Suprapubic skin (tissue), 4 donors: ENCODE measurements at places on chromosomes 1 and 21.

DNA sequence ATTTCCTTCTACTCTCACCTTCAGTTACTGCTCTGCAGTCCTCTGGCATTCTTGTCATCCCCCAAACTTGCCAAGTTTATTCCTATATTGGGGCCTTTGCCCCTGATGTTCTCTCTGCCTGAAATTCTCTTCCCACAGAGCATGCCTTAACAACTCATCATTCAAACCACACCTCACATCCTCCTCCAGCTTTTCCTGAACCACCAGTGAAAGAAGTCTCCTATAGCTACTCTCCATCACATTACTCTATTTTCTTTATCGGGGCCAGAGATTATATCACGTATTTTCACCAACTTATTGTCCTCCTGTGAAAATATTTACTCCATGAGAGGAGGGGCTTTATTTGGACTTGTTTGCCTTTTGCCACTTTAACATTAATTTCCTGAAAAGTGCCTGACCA, 32.1 kb downstream of the EXTL2 start:
- peaks cover 3% of the 10 kb centered on the region for H3K4me1 ChIP-seq
- H3K27me3 ChIP-seq = no peaks in the 10 kb centered on the region
- no peaks in the 10 kb centered on the region for H3K36me3 ChIP-seq

DNA sequence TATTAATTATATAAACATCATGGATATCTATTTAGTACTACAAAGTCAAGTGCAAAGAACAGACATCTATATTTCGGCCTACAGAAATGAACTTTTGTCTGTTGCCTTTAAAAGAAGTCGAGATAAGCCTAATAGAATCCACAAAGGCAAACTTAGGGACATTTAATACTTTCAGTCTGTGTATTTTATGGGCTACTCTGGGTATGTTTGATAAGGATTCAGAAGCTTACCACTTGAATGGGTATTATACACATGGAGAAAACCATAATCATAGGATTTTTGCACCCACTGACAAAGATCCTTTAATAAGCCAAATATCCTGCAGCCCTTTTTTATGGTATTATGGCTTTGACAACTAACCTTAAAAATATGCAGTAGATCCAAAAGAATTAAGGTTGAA, 224.8 kb downstream of the LMO4 start:
- H3K27ac ChIP-seq = no peak overlapping the region
- no peak overlapping the region for H3K4me3 ChIP-seq
- no peaks in the 10 kb centered on the region for H3K4me1 ChIP-seq
- no peaks in the 10 kb centered on the region for H3K27me3 ChIP-seq
- no peak for DNase-seq

DNA sequence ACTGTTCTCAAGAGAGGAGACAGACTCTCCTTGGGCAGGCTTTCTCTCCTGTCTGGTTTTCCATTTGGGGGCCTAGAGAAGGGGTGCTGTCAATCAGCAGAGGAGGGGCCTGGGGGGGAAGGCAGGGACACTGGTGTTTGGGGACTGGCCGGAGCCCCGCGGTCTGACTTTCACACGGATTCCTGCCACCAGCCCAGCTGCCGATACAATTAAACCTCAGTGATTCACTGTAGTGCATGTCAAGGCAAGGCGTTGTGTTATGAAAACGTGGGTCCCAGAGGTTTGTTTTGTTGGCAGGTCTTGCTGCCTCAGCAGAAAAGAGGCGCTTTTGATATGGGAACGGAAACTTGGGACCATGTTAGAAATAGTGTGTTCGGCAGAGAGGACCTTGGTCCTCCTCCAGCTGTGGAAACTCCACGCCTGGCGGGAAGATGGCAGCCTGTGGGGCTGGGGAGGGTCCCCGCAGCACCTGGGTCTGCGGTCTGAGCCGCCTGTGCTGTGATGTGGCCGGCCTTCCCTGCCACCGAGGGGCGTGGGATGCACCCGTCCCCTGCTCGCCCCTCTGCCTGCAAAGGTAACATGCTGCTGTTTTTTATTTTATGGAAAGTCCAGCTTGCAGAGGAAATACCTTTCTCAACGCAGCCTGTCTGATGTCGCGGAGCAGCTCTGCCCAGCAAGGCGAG, 47.6 kb downstream of the SPSB1 start:
- H3K4me3 ChIP-seq = no peak overlapping the region
- no peaks in the 10 kb centered on the region for H3K27me3 ChIP-seq
- H3K27ac ChIP-seq = peak overlapping the region; percentile 75
- H3K4me1 ChIP-seq = peaks cover 71% of the 10 kb centered on the region
- DNase-seq = no peak
- H3K36me3 ChIP-seq = no peaks in the 10 kb centered on the region

DNA sequence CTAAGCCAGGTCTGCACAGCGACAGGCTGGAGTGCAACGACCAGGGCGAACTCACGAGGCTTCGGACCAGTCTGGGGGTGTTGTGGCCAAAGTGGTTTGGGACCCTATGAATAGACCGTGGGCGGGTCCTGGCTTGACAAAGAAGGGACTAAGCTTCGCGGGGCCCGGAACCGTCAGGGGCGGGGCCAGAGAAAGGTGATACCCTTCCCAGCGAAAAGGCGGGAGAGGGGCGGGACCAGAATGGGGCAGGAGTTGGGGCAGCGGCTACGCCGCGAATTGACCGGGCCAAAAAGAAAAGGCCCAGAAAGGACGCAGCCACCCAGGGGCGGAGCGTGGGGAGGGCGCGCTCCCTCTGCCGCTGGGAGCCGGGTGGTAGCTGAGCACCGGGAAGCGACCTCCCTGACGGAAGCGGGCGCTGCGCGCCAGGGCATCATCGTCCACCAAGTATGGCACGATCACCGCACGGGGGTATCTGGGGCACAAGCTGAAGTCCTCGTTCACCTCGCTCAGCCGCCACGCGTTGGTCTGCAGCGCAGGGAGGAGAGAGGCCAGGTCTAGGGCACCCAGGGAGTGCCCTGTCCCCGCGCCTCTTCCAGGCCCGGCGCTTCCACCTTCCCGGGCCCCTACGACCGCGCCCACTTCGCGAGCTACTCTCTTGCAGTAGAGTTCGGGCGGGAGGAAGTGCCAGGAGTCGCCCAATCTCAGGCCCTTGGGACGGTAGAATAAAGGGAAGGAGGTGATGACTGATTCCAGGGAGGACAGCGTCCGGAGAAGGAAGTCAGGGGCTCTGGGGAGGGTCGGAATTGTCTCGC, 6.7 kb upstream of the FAM167B start:
- DNase-seq = peak; percentile 84
- H3K4me3 ChIP-seq = peak overlapping the region; percentile 54
- peaks cover 32% of the 10 kb centered on the region for H3K4me1 ChIP-seq
- peak overlapping the region; percentile 59 for H3K27ac ChIP-seq
- H3K36me3 ChIP-seq = peaks cover under 1% of the 10 kb centered on the region

DNA sequence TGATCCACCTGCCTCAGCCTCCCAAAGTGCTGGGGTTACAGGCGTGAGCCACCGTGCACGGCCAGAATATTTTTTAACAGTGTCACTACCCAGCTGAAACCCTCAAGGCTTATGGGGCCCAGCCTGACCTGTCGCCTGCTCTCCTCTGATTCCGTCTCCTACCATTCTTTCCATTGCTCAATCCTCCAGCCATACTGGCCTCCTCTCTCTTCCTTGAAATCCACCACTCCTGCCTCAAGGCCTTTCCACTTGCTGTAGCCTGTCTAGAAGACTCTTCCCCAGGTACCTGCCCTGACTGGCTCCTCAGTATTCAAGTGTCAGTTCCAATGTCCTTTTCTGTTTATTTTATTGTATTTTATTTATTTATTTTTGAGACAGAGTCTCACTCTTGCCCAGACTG, 53.9 kb downstream of the YARS1 start:
- DNase-seq = no peak
- H3K27me3 ChIP-seq = no peaks in the 10 kb centered on the region
- H3K36me3 ChIP-seq = peaks cover 5% of the 10 kb centered on the region
- H3K4me3 ChIP-seq = no peak overlapping the region
- H3K27ac ChIP-seq = peak overlapping the region; percentile 96

- no peaks in the 10 kb centered on the region for H3K27me3 ChIP-seq
- DNase-seq = no peak
Measured at GRCh38 chr1:67748630-67749029, 63.6 kb downstream of the GADD45A start.

DNA sequence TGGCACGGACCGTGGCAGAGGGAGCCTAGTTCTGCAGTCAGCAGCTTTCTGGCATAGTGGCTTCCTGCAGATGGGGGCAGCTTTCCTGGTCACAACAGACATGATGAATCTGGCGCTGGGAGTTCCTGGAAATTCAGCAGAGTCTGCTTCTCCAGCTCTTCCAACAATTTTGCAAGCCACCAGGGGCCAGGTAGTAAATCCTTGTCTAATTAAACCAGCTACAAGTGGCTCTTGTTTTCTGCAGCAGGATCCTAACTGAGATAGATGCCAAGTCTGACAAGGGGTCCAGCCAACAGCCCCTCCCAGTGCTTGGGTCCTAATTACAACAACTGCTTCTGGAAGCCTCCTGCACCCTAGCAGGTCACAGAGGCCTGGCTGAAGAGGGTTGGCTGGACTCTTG, 35.8 kb downstream of the TRIM62 start:
- H3K36me3 ChIP-seq = peaks cover 24% of the 10 kb centered on the region
- H3K27ac ChIP-seq = no peak overlapping the region
- H3K4me1 ChIP-seq = peaks cover 16% of the 10 kb centered on the region
- H3K4me3 ChIP-seq = no peak overlapping the region
- H3K27me3 ChIP-seq = no peaks in the 10 kb centered on the region

- H3K27me3 ChIP-seq = no peaks in the 10 kb centered on the region
- no peaks in the 10 kb centered on the region for H3K36me3 ChIP-seq
- H3K4me3 ChIP-seq = no peak overlapping the region
- H3K4me1 ChIP-seq = no peaks in the 10 kb centered on the region
Measured at GRCh38 chr1:117308311-117308916, 58.8 kb upstream of the MAN1A2 start.

DNA sequence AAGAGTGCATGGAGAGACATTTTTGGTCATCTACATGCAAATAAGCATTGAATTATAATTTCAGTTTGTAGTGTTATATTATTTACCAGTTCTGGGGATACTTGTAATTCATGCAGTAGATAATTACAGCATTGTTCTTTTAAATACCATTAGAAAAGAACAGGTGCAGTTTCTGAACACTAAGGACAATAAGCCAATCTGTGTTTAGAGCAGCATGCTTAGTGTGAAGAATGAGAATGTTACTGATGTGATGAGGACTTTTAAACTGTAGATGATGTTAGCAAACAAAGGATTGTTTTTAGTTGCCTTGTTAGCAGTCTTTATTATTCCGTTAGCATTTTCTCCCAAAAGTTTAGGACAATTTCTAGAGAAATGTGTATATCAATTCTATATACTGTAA, 348.3 kb downstream of the BRINP3 start:
- H3K4me3 ChIP-seq = no peak overlapping the region
- H3K36me3 ChIP-seq = no peaks in the 10 kb centered on the region
- DNase-seq = no peak
- no peaks in the 10 kb centered on the region for H3K27me3 ChIP-seq

DNA sequence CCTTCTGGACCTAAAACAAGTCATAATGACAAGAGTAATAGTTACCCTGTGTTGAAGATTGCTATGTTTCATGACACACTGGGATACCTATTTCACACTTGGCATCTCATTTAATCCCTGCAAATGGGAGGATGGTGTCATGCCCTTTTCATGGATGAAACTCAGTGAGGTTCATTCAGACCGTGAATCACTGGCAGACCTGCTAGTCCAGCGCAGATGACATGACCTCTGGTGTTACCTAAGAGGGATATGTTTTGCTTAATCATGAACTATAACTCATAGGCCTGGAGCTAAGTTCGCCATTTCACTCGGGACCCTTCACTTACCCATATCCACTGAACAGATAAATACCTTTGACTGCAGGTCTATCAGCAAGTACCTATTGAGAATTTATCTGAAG, 286.6 kb upstream of the FMN2 start:
- H3K4me3 ChIP-seq = no peak overlapping the region
- no peak overlapping the region for H3K27ac ChIP-seq
- no peaks in the 10 kb centered on the region for H3K4me1 ChIP-seq
- no peak for DNase-seq
- H3K36me3 ChIP-seq = no peaks in the 10 kb centered on the region

- no peaks in the 10 kb centered on the region for H3K27me3 ChIP-seq
- no peaks in the 10 kb centered on the region for H3K36me3 ChIP-seq
Measured at GRCh38 chr1:167105271-167106118, 11.6 kb downstream of the STYXL2 start.

DNA sequence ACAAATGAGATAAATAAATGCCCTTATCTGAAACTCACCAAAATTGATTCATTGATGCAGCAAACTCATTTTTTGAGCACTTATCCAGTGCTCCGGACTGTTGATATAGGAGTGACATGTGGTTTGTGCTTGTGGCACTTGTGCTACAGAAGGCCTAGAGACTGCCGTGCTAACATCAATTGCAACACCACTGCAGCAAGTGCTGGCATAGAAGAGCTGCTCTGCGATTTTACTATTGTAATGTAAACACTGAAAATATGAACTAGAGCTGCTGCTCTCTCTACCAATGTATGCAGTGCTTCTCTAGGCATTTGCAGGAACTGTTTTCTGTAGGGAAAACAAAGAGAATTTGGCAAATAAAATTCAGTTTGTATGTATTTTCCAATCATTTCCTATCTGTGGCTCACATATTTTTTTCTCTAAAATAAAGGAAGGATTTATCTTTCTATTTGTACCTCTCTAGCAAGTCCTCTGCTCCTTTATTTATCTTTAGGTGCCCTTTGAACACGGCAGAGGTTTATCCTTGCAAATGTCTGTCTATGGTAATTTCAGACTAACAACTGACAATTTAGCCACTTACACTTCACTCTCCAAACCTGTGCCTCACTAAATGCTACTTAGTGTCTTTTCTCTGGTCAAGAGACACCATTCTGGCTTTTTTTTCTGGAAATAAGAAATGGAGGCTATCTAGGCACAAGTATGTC, 409.5 kb upstream of the ADGRL2 start:
- no peak overlapping the region for H3K4me3 ChIP-seq
- H3K27me3 ChIP-seq = no peaks in the 10 kb centered on the region
- H3K36me3 ChIP-seq = no peaks in the 10 kb centered on the region
- no peak for DNase-seq
- H3K4me1 ChIP-seq = peaks cover 3% of the 10 kb centered on the region

DNA sequence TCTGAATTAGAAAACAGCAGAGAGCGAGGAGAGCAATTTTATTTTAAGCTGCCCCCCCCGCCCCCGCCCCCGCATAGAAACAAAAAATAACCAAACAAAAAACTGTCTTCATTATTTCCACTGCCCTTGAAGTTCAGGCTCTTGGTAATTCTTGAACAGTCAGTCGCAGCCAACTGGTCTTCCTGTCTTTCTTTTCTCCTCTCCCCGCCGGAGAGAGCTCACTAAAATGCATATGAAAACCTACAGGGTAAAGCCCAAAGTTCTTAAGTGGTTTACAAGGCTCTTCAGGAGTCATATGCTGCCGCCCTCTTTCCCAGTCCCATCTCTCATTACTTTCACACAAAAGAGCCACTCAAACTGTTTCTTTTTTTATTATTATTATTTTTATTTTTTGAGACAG, 1.1 kb upstream of the ANKRD35 start:
- DNase-seq = no peak
- peaks cover 44% of the 10 kb centered on the region for H3K4me1 ChIP-seq
- H3K27me3 ChIP-seq = no peaks in the 10 kb centered on the region
- H3K36me3 ChIP-seq = no peaks in the 10 kb centered on the region
- H3K27ac ChIP-seq = no peak overlapping the region
